ENCODE measurements at places on chromosomes 4 and X.

DNA sequence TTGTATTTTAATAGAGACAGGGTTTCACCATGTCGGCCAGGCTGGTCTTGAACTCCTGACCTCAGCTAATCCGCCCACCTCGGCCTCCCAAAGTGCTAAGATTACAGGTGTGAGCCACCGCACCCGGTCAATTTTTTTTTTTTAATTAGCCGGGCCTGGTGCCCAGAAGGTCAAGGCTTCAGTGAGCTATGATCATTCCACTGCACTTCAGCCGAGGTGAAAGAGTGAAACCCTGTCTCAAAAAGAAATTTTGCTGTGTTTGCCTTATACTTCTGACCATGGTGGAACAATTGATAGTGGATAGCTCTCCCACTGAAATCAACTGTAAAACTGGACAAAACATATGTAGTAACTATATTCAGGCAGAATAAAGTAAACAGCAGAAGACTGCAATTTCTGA, 24.0 kb upstream of the SMIM14 start:
- no peak overlapping the region for H3K4me3 ChIP-seq
- H3K4me1 ChIP-seq = no peaks in the 10 kb centered on the region
- H3K36me3 ChIP-seq = no peaks in the 10 kb centered on the region
- DNase-seq = no peak
- no peak overlapping the region for H3K27ac ChIP-seq
- no peaks in the 10 kb centered on the region for H3K27me3 ChIP-seq

- H3K27me3 ChIP-seq = no peaks in the 10 kb centered on the region
- H3K4me3 ChIP-seq = peak overlapping the region; percentile 74
- H3K4me1 ChIP-seq = peaks cover 51% of the 10 kb centered on the region
- peaks cover 8% of the 10 kb centered on the region for H3K36me3 ChIP-seq
These were observed 15.5 kb downstream of the P2RY8 start for GRCh38 chrX:1521459-1521956.

GRCh38 chr4:90211174-90211573, 84.0 kb downstream of the CCSER1 start:
- H3K27me3 ChIP-seq = no peaks in the 10 kb centered on the region
- no peaks in the 10 kb centered on the region for H3K36me3 ChIP-seq
- no peak for DNase-seq
- no peak overlapping the region for H3K27ac ChIP-seq
- no peaks in the 10 kb centered on the region for H3K4me1 ChIP-seq
- no peak overlapping the region for H3K4me3 ChIP-seq

DNA sequence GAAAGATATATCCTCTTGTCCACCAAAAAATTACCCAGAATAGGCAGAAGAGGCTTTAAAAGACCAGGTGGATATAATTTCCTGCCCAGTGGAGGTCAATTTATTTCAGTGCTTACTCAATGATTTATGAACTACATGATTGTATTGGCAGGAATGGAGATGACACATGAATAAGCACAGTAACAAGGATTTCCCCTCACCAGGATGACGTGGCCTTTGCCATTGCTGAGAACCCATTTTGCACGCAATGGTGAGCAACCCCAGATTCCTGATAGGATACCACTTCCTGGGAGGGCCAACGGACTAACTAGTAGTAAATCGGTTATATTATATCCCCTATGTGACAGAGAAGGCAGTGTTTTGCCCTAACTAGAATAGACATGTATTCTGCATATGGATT, 11.6 kb upstream of the TTC29 start:
- H3K36me3 ChIP-seq = no peaks in the 10 kb centered on the region
- no peak for DNase-seq
- H3K4me1 ChIP-seq = no peaks in the 10 kb centered on the region

GRCh38 chr4:150591406-150591805, 9.5 kb downstream of the MAB21L2 start:
- H3K4me3 ChIP-seq = no peak overlapping the region
- DNase-seq = no peak
- no peak overlapping the region for H3K27ac ChIP-seq
- no peaks in the 10 kb centered on the region for H3K4me1 ChIP-seq

DNA sequence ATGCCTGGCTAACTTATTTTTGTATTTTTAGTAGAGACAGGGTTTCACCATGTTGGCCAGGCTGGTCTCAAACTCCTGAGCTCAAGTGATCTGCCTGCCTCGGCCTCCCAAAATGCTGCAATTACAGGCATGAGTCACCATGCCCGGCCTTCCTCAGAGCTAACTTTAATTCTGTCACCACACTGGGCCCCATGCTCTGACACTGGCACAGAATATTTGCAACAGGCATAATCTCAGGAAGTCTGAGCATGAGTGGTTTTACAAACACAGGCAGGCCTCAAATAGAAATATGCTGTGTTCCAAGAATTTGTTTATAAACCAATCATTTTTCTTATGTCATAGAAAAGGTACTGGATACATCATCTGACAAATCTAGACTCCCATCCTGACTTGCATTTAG, 32.7 kb upstream of the FAM9C start:
- no peaks in the 10 kb centered on the region for H3K27me3 ChIP-seq
- peak; percentile 69 for DNase-seq
- no peak overlapping the region for H3K4me3 ChIP-seq
- H3K36me3 ChIP-seq = no peaks in the 10 kb centered on the region
- H3K27ac ChIP-seq = peak overlapping the region; percentile 80
- H3K4me1 ChIP-seq = peaks cover 72% of the 10 kb centered on the region

DNA sequence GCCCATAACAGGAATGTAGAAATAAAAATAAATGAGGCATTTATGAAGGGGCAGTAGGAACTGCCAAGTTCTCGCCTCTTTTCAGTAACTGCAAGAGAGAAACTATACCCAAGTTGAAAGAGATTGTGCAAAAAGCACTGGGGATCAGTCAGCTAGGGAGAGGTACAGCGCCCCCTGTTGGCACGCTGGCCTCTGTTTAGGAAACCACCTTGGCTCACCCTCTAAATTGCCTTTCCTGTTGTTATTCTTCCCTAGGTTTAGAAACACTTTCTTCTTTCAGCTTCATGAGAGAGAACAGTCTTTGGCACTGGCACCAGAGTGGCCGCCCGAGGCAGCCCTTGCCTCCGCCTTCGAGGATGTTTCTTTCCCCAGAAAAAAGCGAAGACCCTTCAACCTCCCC, 348.5 kb downstream of the MID1IP1 start:
- H3K4me3 ChIP-seq = no peak overlapping the region
- H3K27me3 ChIP-seq = no peaks in the 10 kb centered on the region
- H3K36me3 ChIP-seq = no peaks in the 10 kb centered on the region
- DNase-seq = peak; percentile 76
- no peak overlapping the region for H3K27ac ChIP-seq

DNA sequence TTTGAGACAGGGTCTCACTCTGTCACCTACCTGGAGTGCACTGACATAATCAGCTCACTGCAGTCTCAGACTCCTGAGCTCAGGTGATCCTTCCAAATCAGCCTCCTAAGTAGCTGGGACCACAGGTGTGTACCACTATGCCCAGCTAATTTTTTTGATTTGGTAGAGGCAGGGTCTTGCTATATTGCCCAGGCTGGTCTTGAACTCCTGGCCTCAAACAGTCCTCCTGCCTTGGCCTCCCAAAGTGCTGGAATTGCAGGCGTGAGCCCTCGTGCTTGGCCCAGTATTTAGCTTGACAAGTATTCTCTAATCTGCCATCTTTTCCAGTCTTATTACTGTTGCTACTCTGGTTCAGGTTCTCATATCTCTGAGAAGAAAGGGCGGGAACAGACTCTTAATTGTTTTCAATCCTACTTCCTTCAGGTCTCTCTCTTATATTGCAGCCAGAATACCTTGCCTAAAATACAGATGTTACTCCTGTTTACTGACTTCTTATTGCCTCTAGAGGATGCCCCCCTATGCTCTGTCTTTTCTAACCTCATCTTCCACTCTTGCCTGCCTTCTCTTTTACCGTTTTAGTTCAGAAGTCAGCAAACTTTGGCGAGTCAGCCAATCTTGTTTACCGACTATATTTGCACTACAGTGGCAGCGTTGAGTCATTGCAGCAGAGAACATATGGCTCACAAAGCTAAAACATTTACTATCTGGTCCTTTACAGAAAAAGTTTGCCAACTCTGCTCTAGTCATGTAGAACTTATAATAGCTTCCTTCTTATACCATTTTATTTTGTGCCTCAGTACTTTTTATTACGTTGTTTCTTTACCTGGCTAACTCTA, 19.0 kb downstream of the MRPL1 start:
- H3K27ac ChIP-seq = no peak overlapping the region
- H3K36me3 ChIP-seq = peaks cover 52% of the 10 kb centered on the region
- no peak overlapping the region for H3K4me3 ChIP-seq
- DNase-seq = no peak

- DNase-seq = no peak
- H3K36me3 ChIP-seq = peaks cover 14% of the 10 kb centered on the region
- peaks cover 24% of the 10 kb centered on the region for H3K4me1 ChIP-seq
- H3K4me3 ChIP-seq = no peak overlapping the region
- no peaks in the 10 kb centered on the region for H3K27me3 ChIP-seq
- no peak overlapping the region for H3K27ac ChIP-seq
These were observed 218.9 kb downstream of the PPP3CA start for GRCh38 chr4:101128473-101128872.

DNA sequence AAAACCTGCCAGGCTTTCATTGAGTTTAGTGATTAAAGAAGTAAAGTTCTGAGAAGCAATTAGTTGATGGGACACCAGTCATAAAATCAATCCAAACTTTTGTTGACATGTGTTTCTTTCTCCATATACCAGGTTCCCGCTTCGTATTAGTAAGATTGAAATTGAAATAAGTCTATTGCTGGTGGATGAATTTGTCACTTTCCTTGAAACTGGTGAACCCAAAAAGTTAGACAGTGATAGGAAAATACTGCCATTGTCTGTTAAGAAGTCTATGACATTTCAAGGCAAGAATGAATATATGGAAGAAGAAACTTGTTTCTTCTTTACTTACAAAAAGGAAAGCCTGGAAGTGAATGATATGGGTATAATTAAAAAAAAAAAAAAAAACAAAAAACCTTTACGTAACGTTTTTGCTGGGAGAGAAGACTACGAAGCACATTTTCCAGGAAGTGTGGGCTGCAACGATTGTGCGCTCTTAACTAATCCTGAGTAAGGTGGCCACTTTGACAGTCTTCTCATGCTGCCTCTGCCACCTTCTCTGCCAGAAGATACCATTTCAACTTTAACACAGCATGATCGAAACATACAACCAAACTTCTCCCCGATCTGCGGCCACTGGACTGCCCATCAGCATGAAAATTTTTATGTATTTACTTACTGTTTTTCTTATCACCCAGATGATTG, at the start of gene CD40LG:
Gene CD40LG, plus strand, starts transcription at position 482 of the 684 bp plus-strand sequence. Its CDS starts 91 bp downstream, at position 573.
- peak; percentile 62 for DNase-seq
- peaks cover 43% of the 10 kb centered on the region for H3K4me1 ChIP-seq
- H3K4me3 ChIP-seq = peak within 1 kb of the TSS; percentile 96

GRCh38 chr4:40502934-40503333, 126.7 kb downstream of the RBM47 start:
- H3K27ac ChIP-seq = peak overlapping the region; percentile 71
- H3K4me3 ChIP-seq = no peak overlapping the region
- peak; percentile 9 for DNase-seq
- no peaks in the 10 kb centered on the region for H3K36me3 ChIP-seq
- H3K27me3 ChIP-seq = no peaks in the 10 kb centered on the region

DNA sequence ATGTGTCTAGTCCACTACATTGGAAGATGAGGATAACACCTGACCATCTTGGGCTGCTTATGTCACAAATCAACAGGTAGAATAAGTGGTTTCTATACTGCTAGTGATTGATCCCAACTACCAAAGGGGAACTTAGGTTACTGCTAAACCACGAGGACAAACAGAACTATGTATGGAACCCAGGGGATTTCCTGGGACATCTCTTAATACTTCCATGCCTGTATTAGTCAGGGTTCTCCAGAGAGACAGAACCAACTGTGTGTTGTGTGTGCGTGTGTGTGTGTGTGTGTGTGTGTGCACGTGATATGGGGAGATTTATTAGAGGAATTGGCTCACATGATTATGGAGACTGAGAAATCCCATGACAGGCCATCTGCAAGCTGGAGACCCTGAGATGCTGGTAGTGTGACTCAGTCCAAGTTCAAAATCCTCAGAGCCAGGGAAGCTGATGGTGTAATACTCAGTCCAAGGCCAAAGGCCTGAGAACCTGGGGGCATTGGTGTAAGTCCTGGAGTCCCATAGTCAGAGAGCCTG, 16.2 kb upstream of the AFF1 start:
- DNase-seq = no peak

- DNase-seq = no peak
- no peak overlapping the region for H3K4me3 ChIP-seq
- H3K36me3 ChIP-seq = no peaks in the 10 kb centered on the region
- peaks cover 11% of the 10 kb centered on the region for H3K4me1 ChIP-seq
These were observed 98.7 kb downstream of the CFAP299 start for GRCh38 chr4:80434238-80434637.

GRCh38 chr4:150032541-150032940, 45.7 kb upstream of the DCLK2 start:
- no peak overlapping the region for H3K4me3 ChIP-seq
- H3K36me3 ChIP-seq = no peaks in the 10 kb centered on the region
- no peak for DNase-seq
- no peaks in the 10 kb centered on the region for H3K4me1 ChIP-seq
- peaks cover 2% of the 10 kb centered on the region for H3K27me3 ChIP-seq

DNA sequence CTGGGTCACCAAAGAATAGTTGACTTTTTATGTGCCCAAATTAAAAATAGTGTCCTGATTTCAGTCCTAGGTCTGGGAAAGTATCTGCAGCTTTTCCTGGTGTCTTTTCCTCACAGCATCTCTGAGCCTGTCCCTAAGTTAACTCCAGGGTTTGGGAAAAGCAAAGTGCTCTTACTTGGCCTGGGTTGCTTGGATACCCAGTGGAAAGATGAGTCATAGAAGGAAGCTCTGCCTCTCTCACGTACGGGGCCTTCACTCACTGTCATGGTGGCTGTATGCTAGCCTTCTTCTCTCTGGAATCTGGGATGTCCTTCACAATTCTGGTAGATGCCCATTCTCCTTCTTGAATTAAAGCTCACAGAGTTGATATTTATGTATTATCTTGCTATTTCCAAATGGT, 607.3 kb downstream of the ANKRD50 start:
- no peak overlapping the region for H3K4me3 ChIP-seq
- no peaks in the 10 kb centered on the region for H3K27me3 ChIP-seq
- H3K4me1 ChIP-seq = no peaks in the 10 kb centered on the region
- H3K36me3 ChIP-seq = no peaks in the 10 kb centered on the region

DNA sequence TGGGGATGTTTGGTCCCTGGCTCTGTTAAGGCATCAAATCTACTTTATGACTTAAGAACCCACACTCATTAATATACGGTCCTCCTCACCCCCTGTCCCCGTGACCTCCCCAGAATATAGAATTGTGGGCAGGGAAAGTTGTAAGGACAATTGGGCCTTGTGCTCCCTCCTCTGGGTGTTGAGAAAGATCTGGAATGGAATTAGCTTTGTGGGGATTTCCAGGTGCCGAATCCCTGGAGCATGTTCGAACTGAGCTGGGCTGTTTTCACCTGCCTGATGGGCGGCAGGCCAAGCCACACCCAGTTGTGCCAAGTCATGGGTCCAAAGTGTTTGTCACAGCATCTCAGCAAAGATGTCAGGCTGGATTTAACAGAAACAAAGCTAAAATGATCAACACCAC, 349.3 kb upstream of the KLF3 start:
- no peak overlapping the region for H3K27ac ChIP-seq
- no peak overlapping the region for H3K4me3 ChIP-seq
- no peaks in the 10 kb centered on the region for H3K36me3 ChIP-seq
- DNase-seq = no peak
- peaks cover 41% of the 10 kb centered on the region for H3K4me1 ChIP-seq

Data from activated naive CD4-positive, alpha-beta T cell treated with anti-CD3 and anti-CD28 coated beads for 36 hours (primary cell).